ENCODE measurements at places on chromosomes 1 and 21.

DNA sequence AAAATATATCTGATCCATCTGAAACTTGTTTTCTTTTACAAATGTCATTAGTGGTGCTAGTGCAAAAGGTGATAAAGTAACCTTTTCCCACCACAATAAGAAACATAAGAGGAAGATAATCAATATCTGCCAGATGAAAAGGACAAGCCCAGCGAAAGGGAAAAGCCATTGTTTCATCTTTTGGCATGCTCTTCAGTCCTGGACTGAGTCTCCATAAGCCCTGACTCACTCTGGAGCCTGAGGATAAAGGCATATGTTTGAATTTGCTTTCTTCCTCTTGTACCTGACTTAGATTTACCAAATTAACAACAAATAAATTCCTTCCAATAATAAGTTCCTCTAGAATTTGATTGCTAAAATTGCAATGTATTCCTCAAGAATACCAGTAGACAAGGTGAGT, 13.6 kb downstream of the DNAJC11 start:
- DNase-seq = no peak

DNA sequence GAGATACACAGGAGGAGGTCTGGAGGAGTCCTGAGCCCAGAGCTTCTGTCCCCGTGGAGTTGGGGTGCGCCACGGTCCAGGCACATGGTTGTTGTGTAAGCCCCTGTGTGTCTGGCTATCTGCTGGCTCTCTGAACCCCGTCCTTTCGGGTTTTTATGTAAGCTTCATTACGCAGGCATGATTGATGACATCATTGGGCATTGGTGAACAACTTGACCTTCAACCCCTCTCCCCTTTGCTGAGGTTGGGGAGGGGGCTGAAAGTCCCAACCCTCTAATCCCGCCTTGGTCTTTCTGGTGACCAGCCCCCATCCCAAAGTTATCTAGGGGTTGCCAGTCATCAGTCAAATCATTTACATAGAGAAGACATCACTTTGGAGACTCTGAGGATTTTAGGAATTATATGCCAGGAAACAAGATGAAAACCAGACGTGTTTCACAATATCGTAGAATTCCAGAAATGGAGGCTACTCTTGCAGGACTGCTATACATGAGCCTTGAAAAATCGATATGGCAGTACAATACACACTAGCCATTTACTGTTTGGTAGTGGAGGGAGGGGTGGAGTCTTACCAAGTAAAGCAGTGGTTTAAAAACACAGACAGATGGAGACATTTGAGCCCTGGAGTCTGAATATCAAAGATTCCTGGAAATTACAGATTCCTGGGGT, 69.8 kb upstream of the SCAF4 start:
- DNase-seq = no peak

- no peak for DNase-seq
Observed at GRCh38 chr21:46188226-46189212, 4.3 kb upstream of the SPATC1L start.

DNA sequence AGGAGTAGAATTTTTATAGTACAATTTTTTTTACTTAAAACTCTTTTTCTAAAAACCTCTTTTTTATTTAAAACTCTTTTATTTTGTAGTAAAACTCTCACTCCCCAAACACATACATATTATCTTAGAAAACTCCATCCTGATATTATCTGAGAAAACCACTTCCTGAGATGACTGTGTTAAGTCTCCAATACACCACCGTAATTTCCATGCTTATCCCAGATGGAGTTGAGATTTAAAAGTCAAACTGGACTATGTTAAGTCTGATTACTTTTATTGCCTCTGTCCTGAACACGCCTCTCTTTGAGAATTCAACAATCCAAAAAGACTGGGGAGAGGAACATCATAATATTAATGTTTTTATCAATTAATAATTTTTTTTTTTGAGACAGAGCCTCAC, 3.7 kb downstream of the SEC16B start:
- DNase-seq = no peak

GRCh38 chr1:176603696-176604095, 140.7 kb downstream of the PAPPA2 start:
- DNase-seq = no peak

- DNase-seq = no peak
Observed at GRCh38 chr1:38027201-38028104, 14.9 kb downstream of the UTP11 start.

DNA sequence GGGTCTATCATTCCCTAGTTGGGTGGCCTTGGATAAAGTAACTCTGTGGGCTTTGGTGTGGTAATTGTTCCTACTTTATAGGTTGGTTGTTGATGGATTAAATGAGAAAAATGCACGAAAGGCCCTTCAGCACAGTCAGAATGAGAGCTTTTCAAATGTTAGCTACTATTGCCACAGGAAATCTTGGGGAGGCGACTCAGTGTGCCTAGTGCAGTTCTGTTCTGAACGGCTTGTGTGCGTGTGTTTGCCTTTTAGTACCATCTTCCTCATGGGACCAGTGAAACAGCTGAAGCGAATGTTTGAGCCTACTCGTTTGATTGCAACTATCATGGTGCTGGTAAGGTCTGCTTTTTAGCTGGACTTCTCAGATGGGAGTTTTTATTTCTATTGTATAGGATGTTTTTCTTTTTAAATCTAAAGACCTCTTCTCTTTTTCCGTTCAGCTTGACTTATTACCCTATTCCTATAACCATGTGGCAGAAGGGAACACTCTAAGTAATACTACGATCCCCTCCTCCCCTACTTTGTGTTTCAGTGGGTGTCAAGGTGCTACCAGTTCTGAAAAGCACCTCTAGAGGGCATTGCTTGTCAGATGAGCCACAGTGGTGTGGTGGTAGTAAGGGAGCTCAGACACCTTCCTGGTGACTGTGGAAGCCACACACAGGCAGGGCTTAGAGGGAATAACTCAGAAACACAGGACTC, 9.2 kb downstream of the SFT2D2 start:
- DNase-seq = peak; percentile 62

DNA sequence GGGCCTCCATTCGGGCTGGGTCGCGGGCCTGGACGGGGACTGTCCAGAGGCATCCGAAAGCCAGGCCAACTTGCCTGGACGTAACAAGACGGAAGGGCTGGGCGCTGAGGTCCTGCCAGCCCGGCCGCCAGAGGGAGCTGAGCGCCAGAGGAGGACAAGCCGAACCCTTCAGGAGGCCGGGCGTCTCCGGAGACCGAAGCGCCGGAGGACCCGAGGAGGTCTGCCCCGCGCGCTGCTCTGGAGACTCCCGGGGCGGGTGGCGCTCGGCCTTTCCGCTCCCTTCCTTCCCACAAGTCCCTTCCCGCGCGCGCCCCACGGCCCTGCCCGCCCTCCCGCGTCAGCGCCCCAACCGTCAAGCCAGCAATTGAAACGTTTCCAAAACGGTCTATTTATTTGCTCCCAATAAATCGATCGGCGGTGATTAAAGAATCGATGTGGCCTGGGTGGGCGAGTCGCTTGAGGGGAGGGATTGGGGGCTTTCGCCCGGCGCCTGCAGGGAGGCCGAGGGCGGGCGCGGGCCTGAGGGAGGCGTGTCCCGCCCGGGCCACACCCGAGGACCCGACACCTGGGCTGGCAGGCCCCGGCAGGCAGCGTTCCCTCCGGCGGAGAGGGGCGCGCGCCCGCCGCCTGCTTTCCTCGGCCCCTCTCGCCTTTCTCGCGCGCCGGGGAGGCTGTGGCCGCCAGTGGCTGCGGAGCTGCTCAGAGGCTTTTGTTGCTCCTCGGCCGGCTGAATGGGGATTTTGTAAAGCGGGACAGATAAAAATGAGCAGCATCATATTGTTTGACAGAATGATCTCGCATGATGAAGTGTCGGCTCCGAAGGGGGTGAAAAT, 5.2 kb upstream of the FOXD3 start:
- peak; percentile 77 for DNase-seq

DNA sequence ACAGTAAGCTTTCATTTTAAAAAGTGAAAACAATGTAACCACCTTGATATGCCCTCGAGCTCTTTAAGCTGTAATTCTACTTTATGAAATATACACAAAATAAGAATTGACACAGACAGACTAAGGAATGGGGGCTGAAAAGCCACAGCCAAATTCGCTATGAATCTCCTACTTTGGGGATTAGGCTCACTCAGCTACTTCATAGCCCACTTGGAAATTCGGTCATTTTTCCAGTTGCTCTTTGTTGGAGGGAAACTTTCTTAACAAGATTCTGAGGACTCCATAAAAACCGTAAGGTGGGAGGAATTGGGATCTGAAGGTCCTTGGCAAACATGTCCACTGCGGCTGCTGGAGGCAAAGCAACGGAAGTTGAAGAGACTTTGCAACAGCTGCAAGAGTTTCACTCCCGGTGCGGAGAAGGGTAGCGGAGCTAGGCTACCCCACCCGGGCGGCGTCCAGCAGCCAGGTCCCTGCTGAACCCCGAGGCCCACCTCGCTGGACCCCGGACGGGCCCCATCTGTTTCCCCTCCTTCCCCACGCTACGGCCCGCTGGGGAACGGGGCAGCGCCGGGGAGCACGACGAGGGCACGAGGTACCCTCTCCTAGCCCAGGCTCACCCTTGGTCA, 634 bp downstream of the MYCBP start:
- peak; percentile 50 for DNase-seq

DNA sequence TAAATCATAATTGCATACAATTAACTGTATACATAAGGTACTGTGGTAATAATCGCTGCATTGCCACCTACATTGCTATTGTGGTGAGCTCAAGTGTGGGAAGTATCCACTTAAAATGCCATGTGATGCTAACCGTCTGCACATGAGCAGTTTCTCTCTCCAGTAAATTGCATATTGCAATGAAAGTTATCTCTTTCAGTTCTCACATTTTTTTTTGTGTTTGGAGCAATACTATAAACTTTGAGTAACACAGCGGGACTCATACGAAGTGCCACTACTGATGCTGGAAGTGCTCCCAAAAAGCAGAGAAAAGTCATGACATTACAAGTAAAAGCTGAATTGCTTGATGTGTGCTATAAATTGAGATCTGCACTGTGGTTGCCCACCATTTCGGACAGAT, 38.5 kb downstream of the DISC1 start:
- no peak for DNase-seq

DNA sequence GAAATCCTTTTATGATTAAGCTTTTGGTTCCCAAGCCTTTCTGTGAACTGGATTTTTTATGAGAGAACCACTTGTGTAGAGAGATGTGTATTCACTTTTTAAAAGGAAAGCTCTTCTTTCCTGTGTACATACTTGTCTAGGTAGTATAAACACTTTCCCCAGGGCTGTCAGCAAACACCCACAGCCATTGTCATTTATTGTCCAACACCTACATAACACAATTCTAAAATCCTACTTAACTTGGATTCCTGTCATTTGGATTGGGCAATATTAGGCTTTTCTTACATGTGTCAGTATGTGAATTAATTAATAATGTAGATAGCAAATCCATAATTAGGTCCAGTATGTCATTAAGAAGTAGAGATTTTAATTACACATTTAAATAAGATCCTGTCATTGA, 12.3 kb downstream of the DDX20 start:
- DNase-seq = no peak

DNA sequence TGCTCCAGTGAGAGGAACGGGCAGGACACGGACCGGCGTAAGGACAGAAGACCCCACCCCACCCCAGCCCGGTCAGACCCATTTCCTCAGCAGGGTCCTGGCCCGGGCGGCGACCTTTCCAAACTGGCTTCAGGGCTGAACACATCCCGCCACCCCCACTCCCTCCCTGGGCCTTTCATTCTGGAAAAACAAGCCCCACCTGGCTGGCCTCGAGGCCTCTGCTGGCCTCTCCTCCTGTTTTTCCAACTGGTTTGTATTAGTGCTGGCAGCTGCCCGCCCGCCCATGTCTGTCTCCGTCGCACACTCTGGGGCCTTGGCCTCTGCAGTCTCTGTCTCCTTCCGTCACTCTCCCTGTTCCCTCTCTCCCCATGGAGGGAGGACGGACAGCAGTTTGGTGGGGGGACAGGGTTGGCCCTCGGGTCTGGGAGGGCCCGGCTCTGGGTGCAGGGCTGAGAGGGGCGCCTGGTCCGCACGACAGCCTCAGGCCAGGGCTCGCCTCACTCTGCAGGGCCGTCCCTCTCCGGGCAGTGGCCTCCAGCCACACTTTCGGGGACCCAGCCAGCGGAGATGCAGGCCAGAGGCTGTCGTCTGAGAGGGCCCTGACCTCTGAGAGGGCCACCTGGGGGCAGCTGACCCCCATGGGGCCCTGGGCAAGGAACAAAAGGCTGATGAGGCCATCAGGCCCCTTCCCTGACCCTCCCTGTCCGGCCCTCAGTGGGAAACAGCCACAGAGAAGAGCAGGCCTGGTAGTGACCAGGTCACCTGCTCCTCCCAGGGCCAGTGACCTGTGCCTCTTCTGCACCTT, 1.5 kb upstream of the MXRA8 start:
- DNase-seq = no peak

- DNase-seq = no peak
Observed at GRCh38 chr21:30947141-30947540, 65.8 kb upstream of the KRTAP11-1 start.

DNA sequence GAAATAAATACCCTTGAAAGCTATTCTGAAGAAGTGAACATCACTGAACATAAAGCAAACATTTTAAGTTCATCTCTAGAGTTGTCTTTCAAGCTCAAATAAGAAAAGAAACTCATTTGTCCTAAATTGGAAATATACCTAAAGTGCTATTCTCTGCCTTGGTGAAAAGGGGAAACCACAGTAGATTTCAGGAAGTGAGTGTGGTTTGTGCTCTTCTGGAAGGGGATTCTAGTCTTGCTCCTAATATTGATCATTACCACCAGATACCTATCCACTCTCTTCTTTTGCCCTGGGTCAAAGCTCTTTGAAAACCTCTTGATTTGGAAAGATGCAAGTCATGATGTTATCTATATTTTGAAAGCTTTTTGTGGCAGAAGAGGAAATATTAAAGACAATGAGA, 798.1 kb downstream of the ADGRL2 start:
- no peak for DNase-seq

GRCh38 chr1:181911715-181912114, 149.8 kb downstream of the ZNF648 start:
- DNase-seq = no peak

GRCh38 chr1:27102707-27103468, 52.0 kb downstream of the SLC9A1 start:
- DNase-seq = peak; percentile 89

DNA sequence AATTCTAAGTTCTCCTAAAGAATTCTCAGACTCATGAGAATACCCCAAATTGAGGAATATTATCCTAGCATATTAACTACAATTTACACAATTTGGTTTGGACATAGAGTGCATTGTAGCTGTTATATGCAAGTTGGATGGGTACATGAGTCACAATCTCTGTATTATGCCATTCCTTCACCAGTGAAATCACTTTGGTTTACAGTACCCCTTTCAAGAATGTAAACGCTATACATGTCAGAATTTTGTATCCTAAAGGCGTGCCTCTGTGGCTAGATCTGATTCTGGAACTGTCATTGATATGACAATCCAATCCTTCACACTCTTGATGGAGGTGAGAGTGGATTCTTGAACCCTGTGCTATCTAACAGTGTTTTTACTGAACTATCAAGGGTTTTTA, 6.7 kb upstream of the IL10RB start:
- no peak for DNase-seq

GRCh38 chr1:7374563-7375160, 396.4 kb upstream of the VAMP3 start:
- DNase-seq = no peak

GRCh38 chr1:85135392-85135798, 65.4 kb downstream of the SYDE2 start:
- DNase-seq = no peak

GRCh38 chr1:17967623-17968255, 139.9 kb upstream of the IGSF21 start:
- no peak for DNase-seq

GRCh38 chr1:30045304-30046090, 677.9 kb downstream of the MATN1 start:
- no peak for DNase-seq

All from activated CD4-positive, alpha-beta T cell treated with anti-CD3 and anti-CD28 coated beads for 48 hours (primary cell).